ENCODE measurements at places on chromosomes 4 and X. TPM values are rescaled to one million over a fixed set of nuclear protein-coding genes. Genes with fewer than 3 reads are reported as not detected.

Gene SHOX
- total RNA-seq, result not detected

Gene GPAT3
- 7.5 TPM for total RNA-seq

DNA sequence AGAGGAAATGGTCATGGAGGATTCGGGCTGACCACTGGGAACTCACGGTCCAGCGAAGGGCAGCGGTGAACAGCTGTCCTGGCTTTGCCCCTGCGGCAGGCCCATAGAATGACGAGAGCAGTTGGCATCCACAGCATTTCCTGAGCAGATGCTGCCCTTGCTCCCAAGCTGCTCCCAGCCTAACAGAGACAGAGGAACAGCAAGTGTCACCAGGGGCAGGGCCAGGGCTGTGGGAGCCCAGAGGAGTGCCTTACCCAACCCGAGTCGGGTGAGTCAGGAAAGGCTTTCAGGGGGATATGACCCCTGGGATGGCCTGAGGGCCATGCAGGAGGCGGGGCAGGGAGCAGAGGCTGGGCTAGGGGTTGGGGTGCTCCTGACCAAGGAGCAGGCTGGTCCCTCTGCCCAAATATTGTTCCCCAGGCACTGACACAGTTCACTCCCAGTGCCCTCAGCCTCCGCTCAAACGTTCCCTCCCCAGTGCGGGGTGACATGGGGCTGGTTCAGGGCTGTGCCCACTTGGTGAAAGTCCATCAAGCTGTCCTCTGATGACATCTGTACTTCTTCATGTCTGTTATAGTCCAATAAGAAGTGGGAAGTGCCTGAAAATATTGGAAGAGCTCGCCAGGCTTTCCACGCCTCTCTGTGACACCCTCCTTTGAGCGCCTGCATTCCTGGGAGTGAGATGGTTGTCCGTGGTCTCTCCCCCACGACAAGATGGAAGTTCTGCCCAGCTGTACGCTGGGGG is 64.7 kb upstream of the GPR78 start:
- H3K4me1 ChIP-seq, result no peaks in the 10 kb centered on the region
- no peak for DNase-seq
- H3K4me3 ChIP-seq, result no peak overlapping the region
- H3K27ac ChIP-seq, result no peak overlapping the region
- H3K36me3 ChIP-seq, result no peaks in the 10 kb centered on the region

DNA sequence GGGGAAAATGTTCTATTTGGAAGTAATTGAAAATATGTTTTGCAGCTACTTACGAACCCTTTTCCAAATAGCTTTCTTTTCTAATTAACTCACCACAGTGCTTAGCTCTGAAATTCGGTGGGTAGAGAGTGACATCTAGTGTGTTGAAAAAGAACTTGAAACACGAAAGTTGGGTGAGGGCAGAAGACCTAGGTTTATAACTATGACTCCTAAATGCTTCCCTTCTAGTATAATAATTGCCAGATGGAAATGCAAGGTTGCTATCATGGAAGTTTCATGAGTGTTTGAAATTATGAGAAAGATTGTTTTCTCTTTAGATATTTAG is 77.3 kb upstream of the NOCT start:
- H3K27me3 ChIP-seq, result no peaks in the 10 kb centered on the region
- no peaks in the 10 kb centered on the region for H3K36me3 ChIP-seq
- no peak overlapping the region for H3K27ac ChIP-seq
- no peak for DNase-seq
- H3K4me1 ChIP-seq, result no peaks in the 10 kb centered on the region

- H3K36me3 ChIP-seq, result no peaks in the 10 kb centered on the region
- H3K27me3 ChIP-seq, result no peaks in the 10 kb centered on the region
- DNase-seq, result no peak
- H3K27ac ChIP-seq, result no peak overlapping the region
- H3K4me3 ChIP-seq, result no peak overlapping the region
Measured at GRCh38 chr4:188127214-188127874, 11.9 kb upstream of the TRIML1 start.
